Activated CD8-positive, alpha-beta memory T cell treated with anti-CD3 and anti-CD28 coated beads for 36 hours (primary cell): ENCODE measurements at places on chromosomes 2 and 18. TPM values are rescaled to one million over a fixed set of nuclear protein-coding genes. Genes with fewer than 3 reads are reported as not detected.

Gene VAMP8
- 86.8 TPM for total RNA-seq

Gene ZNF516
- 1.2 TPM for total RNA-seq

Gene GREB1
- total RNA-seq, result 0.86 TPM

Gene C2orf81
- 3.1 TPM for total RNA-seq

Gene HOXD12
- total RNA-seq, result not detected

Gene EGR4
- total RNA-seq, result 0.25 TPM

Gene SFTPB
- total RNA-seq, result not detected

Gene FOXI3
- total RNA-seq, result not detected

Gene CFAP65
- not detected for total RNA-seq

Gene FAM110C
- 0.40 TPM for total RNA-seq

Gene DTNA
- not detected for total RNA-seq

Gene ST6GAL2
- total RNA-seq, result not detected
